ENCODE measurements at places on chromosomes 11 and 22.

DNA sequence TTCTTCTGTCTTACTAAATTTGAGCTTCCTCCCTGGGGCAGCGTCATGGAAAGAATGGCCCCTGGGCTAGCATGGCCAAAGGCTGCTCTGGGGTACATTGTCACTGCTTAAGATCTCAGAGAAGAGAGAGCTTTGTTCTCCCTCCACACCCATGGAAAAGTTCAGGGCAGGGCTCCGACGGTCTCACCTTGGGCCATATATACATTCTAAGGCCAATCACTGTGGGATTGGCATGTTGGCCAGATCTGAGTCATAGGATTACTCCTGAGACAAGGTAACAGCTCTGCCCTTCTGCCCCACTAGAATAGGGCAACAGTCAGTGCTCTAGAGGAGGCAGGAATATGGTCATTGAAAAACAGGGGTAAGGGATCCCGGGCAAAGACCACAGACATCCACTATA lies 56.2 kb downstream of the BUD13 start:
- DNase-seq = no peak

DNA sequence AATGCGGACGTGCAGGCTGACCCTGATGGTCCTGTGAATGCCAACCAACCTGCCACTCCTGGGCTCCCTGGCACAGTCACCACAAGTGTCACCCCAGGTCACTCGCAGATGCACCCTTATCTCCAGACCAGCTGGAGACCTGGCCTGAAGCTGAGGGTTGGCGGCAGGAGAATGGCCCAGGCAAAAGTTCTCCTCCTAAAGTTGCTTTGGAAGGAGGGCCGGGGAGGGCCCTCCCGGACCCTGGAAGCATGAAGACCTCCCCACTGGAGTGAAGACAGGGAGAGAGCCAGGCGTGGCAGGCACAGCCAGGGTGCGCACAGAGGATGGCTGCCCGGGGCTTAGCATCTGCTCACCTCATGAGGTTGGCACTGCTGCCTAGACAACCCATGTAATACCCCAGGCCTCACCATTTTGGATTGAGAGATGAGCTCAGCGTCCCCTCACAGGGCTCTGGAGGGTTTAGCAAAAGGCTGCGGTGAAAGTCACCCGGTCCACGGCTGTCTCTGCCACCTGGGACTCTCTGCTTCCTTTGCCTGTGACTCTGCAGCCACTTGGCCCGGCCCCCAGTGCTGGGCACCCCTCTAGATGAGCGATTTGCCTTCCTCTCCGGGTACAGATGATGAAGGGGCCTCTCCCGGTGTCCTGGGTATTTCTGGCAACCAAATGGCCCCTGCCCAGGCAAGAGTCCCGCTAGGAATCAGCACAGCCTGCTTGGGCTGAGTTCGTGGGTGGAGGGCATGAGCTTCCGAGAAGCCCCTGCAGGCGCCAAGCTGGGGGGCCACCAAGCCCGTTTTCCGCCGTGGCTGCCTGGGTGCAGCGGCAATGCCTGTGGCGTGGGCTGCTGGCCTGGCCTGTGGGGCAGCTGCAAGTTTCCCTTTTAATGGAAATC lies 48.3 kb upstream of the SEPTIN5 start:
- DNase-seq = no peak

DNA sequence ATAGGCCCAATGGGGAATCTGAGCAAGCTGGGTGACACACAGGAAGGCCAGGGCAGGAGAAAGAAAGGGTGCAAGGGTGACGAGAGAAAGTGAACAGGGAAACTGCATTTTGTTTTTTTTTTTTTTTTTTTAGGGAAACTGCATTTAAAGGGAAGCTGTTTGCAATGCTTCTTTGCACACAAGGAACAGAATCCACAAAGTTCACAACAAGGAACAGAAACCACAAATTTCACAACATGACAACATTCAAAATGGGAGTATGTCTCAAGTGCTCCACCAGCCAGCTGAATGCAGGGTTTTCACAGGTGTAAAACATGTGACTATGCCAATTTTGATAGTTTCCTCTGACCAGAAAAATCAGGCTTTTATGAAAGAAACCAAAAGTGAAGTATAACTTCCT lies 6.8 kb upstream of the PLAAT3 start:
- DNase-seq = no peak

DNA sequence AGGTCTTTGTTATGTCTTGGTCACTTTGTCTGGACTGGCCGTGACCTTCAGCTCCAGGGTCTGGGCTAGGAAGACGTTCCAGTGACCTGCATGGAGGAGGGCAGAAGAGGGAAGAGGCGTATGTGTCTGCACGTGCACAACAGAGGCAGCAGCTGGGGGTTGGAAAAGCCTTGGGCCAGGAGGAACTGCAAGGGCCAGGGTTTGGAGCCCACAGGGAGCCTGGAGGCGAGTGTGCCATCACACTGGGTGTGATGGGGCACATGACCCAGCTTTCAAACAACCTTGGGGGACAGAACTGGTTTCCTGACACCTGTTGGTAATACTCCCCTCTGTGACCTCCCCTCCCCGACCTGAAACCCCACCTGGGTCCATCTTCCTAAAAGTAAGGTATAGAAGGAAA lies 34.7 kb downstream of the CHRDL2 start:
- DNase-seq = no peak

DNA sequence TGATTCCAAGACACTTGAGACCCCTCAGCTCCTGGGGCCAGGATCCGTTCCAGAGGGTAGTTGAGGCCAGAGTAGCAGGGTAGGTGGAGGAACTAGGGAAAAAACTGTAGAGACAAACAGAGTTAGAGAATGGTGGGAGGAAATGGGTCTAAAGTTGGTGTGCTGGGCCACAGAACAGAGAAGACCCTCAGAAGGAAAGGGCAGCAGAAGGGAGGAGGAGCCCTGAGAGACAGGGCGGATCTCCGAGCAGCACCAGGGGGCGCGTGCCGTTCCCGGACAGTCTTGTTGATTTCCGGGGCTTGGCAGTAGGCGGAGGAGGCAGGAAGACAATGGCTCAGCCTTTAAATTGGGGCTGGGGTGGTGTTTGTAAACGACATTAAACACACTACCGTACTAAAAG lies 2.4 kb upstream of the CECR2 start:
- DNase-seq = no peak

DNA sequence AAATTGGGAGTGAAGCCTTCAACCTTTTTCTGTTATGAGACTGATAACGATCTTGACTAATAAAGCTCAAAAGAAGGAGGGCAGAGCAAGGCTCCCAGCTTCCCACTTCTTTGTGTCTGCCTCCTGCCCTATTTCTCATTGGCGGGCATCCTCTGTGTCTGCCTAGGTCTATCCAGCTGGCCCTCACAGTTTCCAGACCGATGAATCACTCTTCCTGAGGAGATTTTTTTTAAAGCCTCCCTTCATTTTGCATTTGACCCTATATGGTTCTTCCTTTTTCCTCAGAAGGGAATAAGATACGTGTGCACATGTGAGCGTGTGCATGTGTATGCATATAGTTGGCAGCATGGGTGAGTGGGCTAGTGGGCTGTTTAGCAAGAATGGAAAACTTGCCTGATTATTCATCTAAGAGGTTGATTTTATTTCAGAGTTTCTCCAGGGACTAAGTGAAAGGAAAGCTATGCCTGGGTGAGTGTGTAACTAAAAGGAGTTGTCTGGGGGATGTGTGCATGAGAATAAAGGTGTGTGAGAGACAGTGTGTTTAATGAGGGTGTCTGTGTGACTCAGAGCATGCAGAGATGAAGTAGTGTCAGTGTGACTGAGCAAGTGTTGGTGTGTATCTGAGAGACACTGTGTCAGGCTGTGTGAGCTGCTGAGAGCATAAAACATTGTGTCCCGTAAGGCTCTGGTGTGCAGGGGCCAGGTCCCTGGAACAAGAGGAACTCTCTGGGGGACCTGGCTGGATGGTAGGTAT lies 12.2 kb downstream of the PHLDB1 start:
- DNase-seq = no peak

GRCh38 chr11:35235936-35236666 lies 97.1 kb downstream of the CD44 start:
- DNase-seq = peak; percentile 40

GRCh38 chr11:95365348-95365747 lies 134.3 kb upstream of the SESN3 start:
- DNase-seq = no peak

- no peak for DNase-seq
Observed at GRCh38 chr11:1060410-1060809, 14.3 kb upstream of the MUC2 start.

DNA sequence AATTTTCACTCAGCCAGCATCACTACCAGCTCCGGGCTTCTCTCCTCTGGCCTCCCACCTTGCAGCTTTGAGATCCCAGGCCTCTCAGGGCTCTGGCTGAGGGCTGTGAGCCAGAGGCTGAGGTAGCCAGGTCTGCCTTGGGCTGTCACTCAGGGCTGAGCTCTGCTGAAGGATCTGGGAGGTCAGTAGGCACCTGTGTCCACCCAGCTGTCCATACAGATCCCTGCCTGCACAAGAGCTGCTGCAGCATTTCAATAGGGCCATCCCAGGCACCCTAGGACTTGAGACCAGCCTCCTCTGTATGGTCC lies 12.6 kb downstream of the KCNQ1OT1 start:
- DNase-seq = no peak

DNA sequence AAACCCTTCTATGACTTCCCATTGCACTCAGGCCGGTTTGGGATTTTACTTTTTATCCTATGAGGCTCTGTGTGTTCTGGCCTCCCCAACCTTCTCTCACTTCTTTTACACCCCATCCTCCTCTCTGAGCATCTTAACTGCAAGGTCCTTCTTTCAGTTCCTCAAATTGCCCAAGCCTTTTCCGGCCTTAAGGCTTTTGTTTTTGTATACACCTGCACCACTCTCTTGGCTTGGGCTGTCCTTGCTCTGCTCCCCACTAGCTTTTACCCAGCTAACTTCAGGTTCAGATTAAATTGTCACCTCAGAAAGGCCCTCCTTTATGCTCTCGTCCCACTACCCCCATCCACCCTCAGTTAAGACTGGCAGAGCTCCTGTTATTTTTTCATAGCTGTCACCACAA lies 55.5 kb downstream of the FAM83F start:
- no peak for DNase-seq

- no peak for DNase-seq
Observed at GRCh38 chr11:43694477-43694876, 13.9 kb downstream of the HSD17B12 start.

DNA sequence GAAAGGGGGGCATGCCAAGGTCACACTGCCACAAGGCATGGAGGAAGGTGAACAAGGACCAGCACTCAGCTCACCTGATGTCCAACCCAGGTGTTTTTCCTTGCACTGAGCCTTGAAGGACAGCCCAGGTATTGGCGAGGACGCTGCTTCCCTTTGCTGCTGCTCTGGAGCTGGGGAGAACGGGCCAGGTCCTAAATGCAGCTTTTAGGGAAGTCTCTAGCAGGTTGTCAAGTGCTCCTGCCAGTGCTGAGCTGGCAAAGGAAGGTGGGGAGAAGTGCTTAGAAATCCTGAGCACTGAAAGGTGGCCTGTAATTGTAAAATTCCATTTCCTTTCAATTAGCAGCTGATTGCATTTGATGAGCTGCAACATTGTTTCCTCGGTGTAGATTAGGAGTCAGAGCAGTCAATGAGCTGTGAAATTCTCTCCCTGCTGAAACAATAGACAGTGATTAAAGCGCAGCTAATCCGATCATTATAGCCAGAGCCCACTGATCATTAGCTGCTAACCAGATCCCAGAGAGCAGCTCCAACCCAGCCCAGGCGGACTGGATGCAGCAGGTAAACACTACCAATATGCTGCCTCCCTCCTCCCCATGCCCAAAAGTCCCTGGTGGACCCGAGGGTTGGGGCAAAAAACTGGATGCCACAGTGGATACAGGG lies 507.6 kb downstream of the INSC start:
- no peak for DNase-seq

GRCh38 chr11:78228467-78228866 lies 39.7 kb downstream of the USP35 start:
- peak; percentile 75 for DNase-seq

DNA sequence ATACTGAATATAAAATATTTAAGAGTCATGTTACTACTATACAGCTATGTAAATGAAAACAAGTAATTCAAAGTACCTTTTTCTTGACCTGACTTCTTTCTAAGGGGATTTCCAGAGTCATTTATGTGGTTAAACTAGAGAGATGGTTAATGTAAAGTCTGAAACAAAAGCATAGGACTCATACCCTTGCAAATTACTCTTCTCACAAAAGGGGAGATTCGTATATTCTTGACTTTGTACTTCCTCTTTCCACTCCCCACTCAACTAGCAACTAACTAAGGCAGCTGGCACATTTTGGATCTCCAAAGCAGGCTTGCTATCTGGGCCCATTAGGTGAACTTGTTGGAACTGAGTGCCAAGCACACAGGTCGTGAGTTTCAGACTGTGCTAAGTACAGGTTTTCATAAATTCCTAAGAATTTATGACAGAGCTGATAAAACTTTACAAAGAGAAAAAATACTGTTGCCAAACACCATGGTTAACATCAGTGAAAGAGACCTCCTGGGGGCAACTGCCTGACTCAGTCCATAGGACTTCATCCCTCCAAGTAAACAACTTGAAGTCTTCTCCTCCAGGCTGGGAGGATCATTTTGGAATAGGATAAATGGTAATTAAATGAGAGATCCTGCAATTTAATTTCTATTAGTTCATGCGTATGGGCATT lies 77.0 kb upstream of the DDI1 start:
- DNase-seq = no peak

- no peak for DNase-seq
Observed at GRCh38 chr22:37953062-37953436, 352 bp downstream of the C22orf23 start.

GRCh38 chr11:22938691-22939090 lies 78.4 kb upstream of the CCDC179 start:
- no peak for DNase-seq

- DNase-seq = no peak
Observed at GRCh38 chr11:67634366-67635230, 4.9 kb upstream of the NUDT8 start.

- no peak for DNase-seq
Observed at GRCh38 chr11:17392872-17393271, 4.4 kb upstream of the KCNJ11 start.

- DNase-seq = no peak
Observed at GRCh38 chr22:49966041-49966773, 5.6 kb downstream of the PIM3 start.

- no peak for DNase-seq
Observed at GRCh38 chr11:121967131-121967704, 148.8 kb downstream of the BLID start.

DNA sequence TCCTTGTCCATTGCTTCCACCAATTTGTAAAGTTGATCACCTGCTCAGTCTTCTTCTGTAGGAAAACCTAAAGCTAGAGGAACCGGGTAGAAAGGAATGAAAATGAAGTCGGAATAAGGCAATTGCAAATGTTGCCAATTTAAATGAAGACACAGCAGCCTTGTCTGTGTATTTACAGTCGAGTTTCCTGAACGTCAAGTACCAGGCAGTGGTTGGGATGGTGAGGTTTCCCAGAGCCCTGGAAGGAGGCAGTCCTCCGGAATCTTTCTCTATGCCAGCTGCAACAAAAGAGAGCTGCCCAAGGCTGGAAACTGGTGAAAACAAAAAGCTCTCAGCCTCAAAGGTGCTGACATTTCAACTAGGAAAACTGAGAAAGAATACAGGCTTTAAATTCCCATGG lies 17.7 kb downstream of the MAJIN start:
- no peak for DNase-seq

GRCh38 chr22:32211011-32211410 lies 6.1 kb upstream of the RFPL2 start:
- DNase-seq = no peak

Data from hematopoietic multipotent progenitor cell treated with erythropoietin and hydrocortisone succinate and interleukin-3 and kit ligand, for 8 days (in vitro differentiated cells).